Colonic mucosa (tissue), 4 donors: ENCODE measurements at places on chromosomes 3 and 15. TPM values are rescaled to one million over a fixed set of nuclear protein-coding genes. Genes with fewer than 3 reads are reported as not detected.

- no peaks in the 10 kb centered on the region for H3K4me1 ChIP-seq
- no peaks in the 10 kb centered on the region for H3K27me3 ChIP-seq
- no peak overlapping the region for H3K4me3 ChIP-seq
- no peaks in the 10 kb centered on the region for H3K36me3 ChIP-seq
These were observed 88.0 kb downstream of the OSBPL10 start for GRCh38 chr3:31892916-31893573.

DNA sequence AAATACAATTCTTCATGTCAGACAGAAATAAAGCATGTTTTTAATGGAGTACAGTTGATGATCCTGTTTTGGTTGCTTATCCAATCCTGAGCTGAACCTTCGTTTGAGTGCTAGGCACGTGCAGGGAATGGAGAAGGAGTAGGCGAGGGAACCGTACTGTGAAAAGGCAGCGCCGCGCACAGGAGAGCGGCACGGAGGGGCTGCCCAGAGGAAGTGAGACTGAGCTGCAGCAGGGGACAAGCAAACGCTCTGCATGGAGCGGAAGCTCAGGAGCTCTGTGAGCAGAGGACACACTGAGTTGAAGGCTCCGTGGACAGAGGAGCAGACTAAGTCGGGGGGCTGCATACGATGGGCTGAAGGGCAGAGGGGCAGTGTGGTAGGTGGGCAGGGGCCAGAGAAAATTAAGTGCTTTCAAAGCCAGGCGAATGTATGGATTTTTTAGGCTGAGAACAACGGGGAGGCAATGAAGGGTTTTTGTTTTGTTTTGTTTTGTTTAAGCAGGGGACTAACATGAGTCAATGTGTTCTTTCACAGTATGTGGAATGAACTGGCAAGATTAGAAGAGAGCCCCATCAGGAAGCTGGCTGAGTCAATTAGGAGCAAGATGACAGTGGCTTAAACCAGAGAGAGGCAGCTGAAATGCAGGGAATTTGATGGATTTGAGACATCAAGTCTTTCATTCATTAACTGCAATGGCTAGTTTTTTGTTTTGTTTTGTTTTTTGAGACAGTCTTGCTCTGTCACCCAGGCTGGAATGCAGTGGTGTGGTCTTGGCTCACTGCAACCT lies 23.8 kb upstream of the TM2D3 start:
- H3K36me3 ChIP-seq = no peaks in the 10 kb centered on the region
- no peaks in the 10 kb centered on the region for H3K4me1 ChIP-seq
- H3K4me3 ChIP-seq = no peak overlapping the region
- DNase-seq = no peak

GRCh38 chr3:73418681-73419080 lies 206.1 kb downstream of the PDZRN3 start:
- no peak overlapping the region for H3K4me3 ChIP-seq
- H3K27ac ChIP-seq = no peak overlapping the region
- H3K4me1 ChIP-seq = no peaks in the 10 kb centered on the region
- H3K36me3 ChIP-seq = no peaks in the 10 kb centered on the region

GRCh38 chr15:58574631-58575030 lies 142.8 kb downstream of the LIPC start:
- H3K4me3 ChIP-seq = no peak overlapping the region
- H3K27ac ChIP-seq = peak overlapping the region; percentile 61
- no peaks in the 10 kb centered on the region for H3K4me1 ChIP-seq
- no peaks in the 10 kb centered on the region for H3K27me3 ChIP-seq

- no peaks in the 10 kb centered on the region for H3K27me3 ChIP-seq
- no peaks in the 10 kb centered on the region for H3K36me3 ChIP-seq
- no peak overlapping the region for H3K4me3 ChIP-seq
- DNase-seq = no peak
- peak overlapping the region; percentile 2 for H3K27ac ChIP-seq
These were observed 108.7 kb downstream of the P2RY1 start for GRCh38 chr3:152943645-152944044.

GUCA1C gene
- not detected for total RNA-seq

GTPBP8 gene
- 17.0 TPM for total RNA-seq

LRRN1 gene
- 0.74 TPM for total RNA-seq

KCTD6 gene
- 8.1 TPM for total RNA-seq

CHRM5 gene
- total RNA-seq = not detected

STARD5 gene
- total RNA-seq = 34.7 TPM

EHHADH gene
- total RNA-seq = 48.9 TPM

GTF2E1 gene
- 17.9 TPM for total RNA-seq
